ENCODE measurements at places on chromosomes 12 and 14. TPM values are rescaled to one million over a fixed set of nuclear protein-coding genes. Genes with fewer than 3 reads are reported as not detected.

Gene BICDL1
- 39.1 TPM for polyA plus RNA-seq

- no peak for DNase-seq
These were observed 126.9 kb downstream of the DUSP6 start for GRCh38 chr12:89225401-89225800.

Gene SYT1
- 23.9 TPM for polyA plus RNA-seq

DNA sequence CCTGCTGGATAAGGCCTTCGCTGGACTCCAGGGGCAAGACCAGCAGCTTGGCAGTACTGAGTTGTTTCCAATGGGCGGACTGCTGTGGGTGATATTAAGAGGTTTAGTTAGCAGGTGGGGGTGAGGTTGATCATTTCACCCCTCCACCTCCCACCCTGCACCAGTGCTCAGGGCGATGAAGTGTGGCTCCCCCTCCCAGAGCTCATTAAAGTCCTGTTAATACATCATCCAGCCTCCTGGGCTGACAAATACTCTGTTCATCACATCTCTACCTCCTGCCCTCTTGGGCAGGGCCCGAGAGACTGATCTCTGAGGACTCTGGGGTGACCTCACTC lies 2.4 kb upstream of the FIGNL2 start:
- no peak for DNase-seq

- DNase-seq, result no peak
These were observed 78.2 kb downstream of the GAS2L3 start for GRCh38 chr12:100651694-100652093.

- DNase-seq, result no peak
These were observed 370.2 kb downstream of the DPF3 start for GRCh38 chr14:72523424-72524294.

DNA sequence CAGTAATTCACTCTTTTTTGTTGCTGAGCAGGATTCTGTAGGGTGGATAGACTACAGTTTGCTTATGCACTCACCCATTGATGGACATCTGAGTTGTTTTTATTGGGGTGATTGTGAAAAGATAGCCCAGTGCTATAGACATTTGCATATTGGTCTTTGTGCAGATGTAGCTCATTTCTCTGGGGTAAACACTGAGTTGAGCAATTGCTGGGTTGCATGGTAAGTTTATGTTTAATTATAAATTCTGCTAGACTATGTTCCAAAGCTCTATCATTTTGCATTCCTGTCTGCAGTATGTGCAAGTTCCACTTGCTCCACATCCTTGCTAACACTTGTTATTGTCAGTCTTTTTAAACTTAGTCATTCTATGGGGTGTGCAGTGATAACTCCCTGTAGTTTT lies 65.4 kb upstream of the RFLNA start:
- no peak for DNase-seq

- no peak for DNase-seq
These were observed 499.2 kb downstream of the CCER1 start for GRCh38 chr12:90455756-90456155.

DNA sequence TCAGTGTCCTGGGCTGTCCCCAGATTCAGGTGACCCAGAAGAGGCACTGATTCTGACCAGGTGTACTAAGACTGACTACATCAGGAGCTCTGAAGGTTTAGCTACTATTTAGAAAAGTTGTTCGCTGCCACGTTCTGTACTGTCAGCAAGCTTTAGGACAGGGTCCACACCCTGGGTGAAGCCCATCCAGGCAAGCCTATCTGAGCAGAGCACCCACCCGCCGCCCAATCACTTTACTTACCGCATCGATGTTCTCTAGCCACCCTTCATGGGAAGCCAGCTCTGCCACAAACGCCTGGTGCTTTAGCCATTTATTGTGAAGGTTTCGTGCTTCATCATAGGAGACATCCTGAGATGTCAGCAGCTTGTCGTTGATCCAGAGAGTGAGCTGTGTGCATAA lies 79.8 kb downstream of the PLEKHG3 start:
- no peak for DNase-seq

GRCh38 chr12:8014836-8015235 lies 17.7 kb upstream of the FOXJ2 start:
- no peak for DNase-seq

- no peak for DNase-seq
These were observed 4.9 kb downstream of the SDR39U1 start for GRCh38 chr14:24437736-24438067.

GRCh38 chr12:124513297-124513867 lies 54.0 kb downstream of the NCOR2 start:
- no peak for DNase-seq

GRCh38 chr12:82866946-82867345 lies 180.2 kb downstream of the TMTC2 start:
- no peak for DNase-seq

DNA sequence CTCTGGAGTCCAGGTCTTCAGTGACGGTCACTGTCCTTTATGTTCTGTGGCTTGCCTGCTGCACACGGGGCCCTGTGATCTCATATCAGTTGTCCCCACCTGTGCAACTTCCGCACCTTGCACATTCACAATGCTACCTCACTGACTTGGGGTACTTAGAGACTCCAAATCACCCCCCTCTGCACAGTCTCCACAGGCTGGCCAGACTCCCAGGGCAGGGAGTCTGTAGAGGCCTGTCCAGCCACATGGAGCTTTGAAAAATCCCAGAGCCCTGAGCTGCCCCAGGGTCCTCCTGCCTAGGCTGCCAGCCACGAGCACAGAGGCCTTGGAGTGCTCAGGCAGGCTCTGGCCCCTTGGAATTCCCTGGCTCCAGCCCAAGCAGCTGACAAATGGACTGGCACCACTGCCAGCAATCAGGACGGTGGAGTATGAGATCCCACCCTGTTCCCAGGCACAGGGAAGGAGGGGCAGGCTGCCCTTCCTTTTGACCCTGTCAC lies 26.4 kb downstream of the CMKLR1 start:
- DNase-seq, result no peak

Gene ARHGAP9
- polyA plus RNA-seq, result 2.3 TPM

- no peak for DNase-seq
These were observed 23.8 kb upstream of the PHLDA1 start for GRCh38 chr12:76055393-76055792.

DNA sequence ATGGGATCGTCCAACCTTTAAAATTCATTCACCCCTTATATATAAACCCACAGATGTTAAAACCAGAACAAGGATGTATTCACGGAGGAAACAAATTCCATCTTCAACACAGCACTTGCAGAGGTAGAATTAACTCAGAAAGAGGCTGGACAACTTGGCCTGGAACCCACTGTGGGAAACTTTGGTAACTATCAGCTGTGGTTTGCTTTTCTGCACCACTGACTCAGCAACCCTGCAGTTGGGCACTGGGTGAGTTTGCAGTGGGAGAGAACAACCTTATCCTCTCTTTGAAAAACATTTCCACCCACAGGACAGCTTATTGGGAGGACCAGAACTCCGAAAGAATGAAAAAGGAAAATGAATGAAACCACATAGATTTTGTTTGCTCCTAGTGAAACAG lies 66.3 kb downstream of the ZNF664 start:
- DNase-seq, result no peak

Gene MGAT4C
- polyA plus RNA-seq, result 1.9 TPM
